ENCODE measurements at places on chromosomes 7 and 10. TPM values are rescaled to one million over a fixed set of nuclear protein-coding genes. Genes with fewer than 3 reads are reported as not detected.
A peak's percentile ranks its signal among the peaks of the same experiment; 100 is the strongest.

EVX1 gene
- not detected for total RNA-seq

TDRD1 gene
- 0.42 TPM for total RNA-seq

CAV2 gene
- 86.4 TPM for total RNA-seq

NODAL gene
- not detected for total RNA-seq

OR6V1 gene
- not detected for total RNA-seq

RSPH10B gene
- total RNA-seq: 0.20 TPM

HERPUD2 gene
- total RNA-seq: 41.7 TPM

SRRM3 gene
- 2.7 TPM for total RNA-seq

TRIL gene
- 1.2 TPM for total RNA-seq

GRCh38 chr7:37526623-37527022 is 78.0 kb upstream of the ELMO1 start:
- H3K4me3 ChIP-seq: no peak overlapping the region
- H3K4me1 ChIP-seq: no peaks in the 10 kb centered on the region
- no peaks in the 10 kb centered on the region for H3K27me3 ChIP-seq
- peak overlapping the region; percentile 35 for H3K27ac ChIP-seq
- DNase-seq: no peak

DNA sequence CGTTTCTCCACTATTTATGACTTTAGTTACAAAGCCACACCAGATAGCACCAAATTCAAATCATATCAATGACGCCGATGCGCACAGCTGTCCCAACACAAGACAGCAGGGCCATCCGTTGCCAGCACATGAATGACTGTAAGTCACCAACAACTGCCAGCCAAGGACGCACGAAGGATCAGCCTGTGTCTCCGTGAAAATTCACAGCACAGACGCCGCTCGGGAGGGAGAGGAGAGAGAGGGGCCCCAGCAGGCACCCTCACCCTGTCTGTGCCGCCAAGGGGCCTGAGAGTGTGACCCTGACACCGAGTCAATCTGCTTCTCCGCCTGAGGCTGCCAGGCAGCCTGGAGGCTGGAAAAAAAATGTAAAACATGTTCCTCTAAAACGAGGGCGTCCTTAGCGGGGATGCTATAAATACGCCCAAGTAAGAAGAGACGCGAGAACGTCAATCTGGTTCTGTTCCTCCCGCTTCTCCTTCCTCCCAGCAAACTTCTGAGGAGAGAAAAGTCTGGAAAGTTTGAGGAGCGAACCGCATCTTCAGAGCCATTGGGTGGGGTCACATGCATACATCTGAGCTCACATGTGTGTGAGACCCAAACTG is 111.2 kb downstream of the PTPRN2 start:
- H3K36me3 ChIP-seq: no peaks in the 10 kb centered on the region
- no peak overlapping the region for H3K4me3 ChIP-seq
- no peaks in the 10 kb centered on the region for H3K27me3 ChIP-seq
- H3K27ac ChIP-seq: no peak overlapping the region
- DNase-seq: no peak

GRCh38 chr7:39936761-39937160 is 13.3 kb upstream of the CDK13 start:
- DNase-seq: no peak
- H3K27ac ChIP-seq: no peak overlapping the region
- H3K4me1 ChIP-seq: no peaks in the 10 kb centered on the region
- no peaks in the 10 kb centered on the region for H3K36me3 ChIP-seq
- no peaks in the 10 kb centered on the region for H3K27me3 ChIP-seq
- no peak overlapping the region for H3K4me3 ChIP-seq

- no peak for DNase-seq
- no peaks in the 10 kb centered on the region for H3K4me1 ChIP-seq
- no peaks in the 10 kb centered on the region for H3K36me3 ChIP-seq
- no peak overlapping the region for H3K27ac ChIP-seq
- no peak overlapping the region for H3K4me3 ChIP-seq
Measured at GRCh38 chr7:36064676-36065075, 88.4 kb upstream of the EEPD1 start.

DNA sequence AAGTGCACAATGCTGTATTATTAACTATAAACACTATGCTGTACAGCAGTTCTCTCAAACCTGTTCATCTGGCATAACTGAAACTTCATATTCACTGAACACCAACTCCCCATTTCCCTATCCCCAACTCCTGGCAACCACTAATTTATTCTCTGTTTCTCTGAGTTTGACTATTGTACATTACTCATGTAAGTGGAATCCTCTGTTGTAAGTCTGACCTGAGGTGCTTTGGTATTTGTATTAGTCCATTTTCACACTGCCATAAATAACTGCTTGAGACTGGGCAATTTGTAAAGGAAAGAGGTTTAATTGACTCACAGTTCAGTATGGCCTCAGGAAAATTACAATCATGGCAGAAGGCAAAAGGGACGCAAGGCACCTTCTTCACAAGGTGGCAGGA is 266.3 kb downstream of the PPP1R3A start:
- no peaks in the 10 kb centered on the region for H3K27me3 ChIP-seq
- no peak overlapping the region for H3K4me3 ChIP-seq
- no peak overlapping the region for H3K27ac ChIP-seq
- no peaks in the 10 kb centered on the region for H3K4me1 ChIP-seq
- no peaks in the 10 kb centered on the region for H3K36me3 ChIP-seq

- H3K4me3 ChIP-seq: no peak overlapping the region
- no peak overlapping the region for H3K27ac ChIP-seq
- no peaks in the 10 kb centered on the region for H3K36me3 ChIP-seq
- peaks cover 10% of the 10 kb centered on the region for H3K4me1 ChIP-seq
- no peak for DNase-seq
Measured at GRCh38 chr10:58457761-58458616, 54.7 kb upstream of the BICC1 start.

DNA sequence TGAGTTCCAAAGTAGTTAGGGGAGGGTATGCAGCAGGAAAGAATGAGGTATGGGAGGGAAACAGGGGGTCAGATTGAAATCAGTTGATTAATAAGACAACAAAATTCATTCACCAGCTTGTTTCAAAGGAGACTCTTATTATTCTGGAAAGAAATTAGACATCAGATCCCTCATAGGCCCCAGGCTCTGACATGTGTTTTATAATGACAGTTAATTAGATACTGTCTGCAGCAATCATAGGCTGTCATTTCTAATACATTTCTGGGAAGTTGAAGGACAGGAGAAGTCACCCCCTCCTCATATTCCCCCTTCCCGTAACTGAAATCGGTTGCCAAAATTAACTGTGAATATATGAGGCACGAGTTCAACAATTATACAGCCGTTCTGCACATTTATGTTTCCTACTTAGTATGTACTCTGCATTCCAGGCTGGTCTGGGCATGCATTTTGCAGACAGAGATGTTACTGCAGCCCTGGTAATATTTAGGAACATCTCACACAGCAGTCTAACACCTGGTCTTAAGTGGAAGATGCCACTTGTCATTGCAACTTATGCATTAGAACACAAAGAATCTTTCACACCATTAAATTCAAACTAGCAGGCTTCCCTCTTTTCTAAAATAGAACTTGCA is 355.2 kb upstream of the LRGUK start:
- no peaks in the 10 kb centered on the region for H3K36me3 ChIP-seq
- no peaks in the 10 kb centered on the region for H3K27me3 ChIP-seq
- H3K27ac ChIP-seq: no peak overlapping the region
- H3K4me3 ChIP-seq: no peak overlapping the region

GRCh38 chr10:8498881-8499280 is 444.4 kb downstream of the GATA3 start:
- H3K27ac ChIP-seq: no peak overlapping the region
- H3K4me1 ChIP-seq: no peaks in the 10 kb centered on the region
- H3K4me3 ChIP-seq: no peak overlapping the region
- no peaks in the 10 kb centered on the region for H3K27me3 ChIP-seq
- H3K36me3 ChIP-seq: no peaks in the 10 kb centered on the region

GRCh38 chr7:34320926-34321661 is 336.9 kb upstream of the NPSR1 start:
- no peaks in the 10 kb centered on the region for H3K27me3 ChIP-seq
- H3K36me3 ChIP-seq: no peaks in the 10 kb centered on the region
- DNase-seq: peak; percentile 50
- no peak overlapping the region for H3K27ac ChIP-seq
- peak overlapping the region; percentile 24 for H3K4me3 ChIP-seq

- no peak overlapping the region for H3K4me3 ChIP-seq
- no peaks in the 10 kb centered on the region for H3K36me3 ChIP-seq
- no peak for DNase-seq
- no peak overlapping the region for H3K27ac ChIP-seq
- no peaks in the 10 kb centered on the region for H3K27me3 ChIP-seq
- no peaks in the 10 kb centered on the region for H3K4me1 ChIP-seq
Measured at GRCh38 chr10:27912231-27912630, 86.6 kb downstream of the ODAD2 start.

DNA sequence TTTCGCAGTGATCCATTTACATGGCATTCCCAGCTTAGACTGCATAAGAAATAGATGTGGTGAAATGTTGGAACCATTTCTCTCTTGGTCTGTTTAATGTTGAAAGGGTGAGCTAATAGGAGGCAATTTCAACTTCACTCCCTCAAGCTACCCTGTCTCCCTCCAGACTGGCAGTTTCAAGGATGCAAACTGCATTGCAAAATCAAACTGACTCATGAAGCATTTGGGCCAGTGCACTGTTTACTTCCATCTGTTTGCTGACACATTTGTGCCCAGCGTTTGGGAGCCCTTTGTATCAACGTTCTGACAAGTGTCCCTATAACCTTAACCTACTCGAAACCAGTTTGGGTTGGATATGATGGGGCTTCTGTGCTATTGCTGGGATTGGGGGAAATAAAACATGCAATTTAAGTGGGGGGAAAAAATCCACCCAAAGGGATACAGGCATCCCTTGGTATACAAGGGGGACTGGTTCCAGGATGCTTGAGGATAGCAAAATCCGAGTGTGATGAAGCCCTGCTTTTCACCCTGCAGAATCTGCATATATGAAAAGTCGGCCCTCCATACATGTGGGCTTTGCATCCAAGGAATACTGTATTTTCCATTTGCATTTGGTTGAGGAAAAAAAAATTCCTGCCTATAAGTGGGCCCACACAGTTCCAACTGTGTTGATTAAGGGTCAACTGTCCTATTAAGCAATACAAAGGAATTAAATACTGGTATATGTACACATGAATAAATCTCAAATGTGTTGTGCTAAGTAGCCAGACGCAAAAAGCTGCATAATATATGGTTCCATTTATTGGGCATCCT is 15.6 kb downstream of the RHEB start:
- peaks cover 6% of the 10 kb centered on the region for H3K4me1 ChIP-seq
- peak overlapping the region; percentile 77 for H3K27ac ChIP-seq
- H3K36me3 ChIP-seq: no peaks in the 10 kb centered on the region
- H3K27me3 ChIP-seq: no peaks in the 10 kb centered on the region
- H3K4me3 ChIP-seq: no peak overlapping the region

GRCh38 chr10:112803961-112804401 is 146.1 kb upstream of the TCF7L2 start:
- no peaks in the 10 kb centered on the region for H3K27me3 ChIP-seq
- H3K27ac ChIP-seq: no peak overlapping the region
- no peak overlapping the region for H3K4me3 ChIP-seq
- DNase-seq: no peak
- H3K36me3 ChIP-seq: peaks cover 7% of the 10 kb centered on the region

- no peak for DNase-seq
- H3K27me3 ChIP-seq: no peaks in the 10 kb centered on the region
- no peaks in the 10 kb centered on the region for H3K36me3 ChIP-seq
- H3K4me1 ChIP-seq: no peaks in the 10 kb centered on the region
- no peak overlapping the region for H3K4me3 ChIP-seq
Measured at GRCh38 chr7:151806952-151807775, 69.8 kb downstream of the PRKAG2 start.

DNA sequence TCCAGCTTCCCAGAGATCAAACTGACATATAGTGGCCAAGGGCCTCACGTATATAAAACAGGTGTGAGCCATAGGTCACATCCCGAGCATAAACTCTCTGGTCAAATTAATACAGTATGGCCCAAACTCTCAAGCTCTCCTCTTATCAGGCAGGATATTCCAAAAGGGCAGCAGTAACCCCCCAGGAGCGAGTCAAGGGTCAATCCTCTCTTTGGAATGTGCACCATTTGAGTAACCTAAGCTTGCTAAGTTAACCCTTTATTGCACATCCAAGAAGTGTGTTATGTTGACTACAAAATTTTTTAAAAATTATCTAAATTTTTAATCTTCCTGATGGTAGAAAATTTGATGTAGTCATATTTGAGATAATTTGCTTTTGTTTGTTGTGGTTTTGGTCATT is 4.5 kb upstream of the TRIM24 start:
- no peak overlapping the region for H3K27ac ChIP-seq
- no peak for DNase-seq
- no peaks in the 10 kb centered on the region for H3K36me3 ChIP-seq
- no peak overlapping the region for H3K4me3 ChIP-seq
- H3K4me1 ChIP-seq: no peaks in the 10 kb centered on the region
- H3K27me3 ChIP-seq: no peaks in the 10 kb centered on the region

DNA sequence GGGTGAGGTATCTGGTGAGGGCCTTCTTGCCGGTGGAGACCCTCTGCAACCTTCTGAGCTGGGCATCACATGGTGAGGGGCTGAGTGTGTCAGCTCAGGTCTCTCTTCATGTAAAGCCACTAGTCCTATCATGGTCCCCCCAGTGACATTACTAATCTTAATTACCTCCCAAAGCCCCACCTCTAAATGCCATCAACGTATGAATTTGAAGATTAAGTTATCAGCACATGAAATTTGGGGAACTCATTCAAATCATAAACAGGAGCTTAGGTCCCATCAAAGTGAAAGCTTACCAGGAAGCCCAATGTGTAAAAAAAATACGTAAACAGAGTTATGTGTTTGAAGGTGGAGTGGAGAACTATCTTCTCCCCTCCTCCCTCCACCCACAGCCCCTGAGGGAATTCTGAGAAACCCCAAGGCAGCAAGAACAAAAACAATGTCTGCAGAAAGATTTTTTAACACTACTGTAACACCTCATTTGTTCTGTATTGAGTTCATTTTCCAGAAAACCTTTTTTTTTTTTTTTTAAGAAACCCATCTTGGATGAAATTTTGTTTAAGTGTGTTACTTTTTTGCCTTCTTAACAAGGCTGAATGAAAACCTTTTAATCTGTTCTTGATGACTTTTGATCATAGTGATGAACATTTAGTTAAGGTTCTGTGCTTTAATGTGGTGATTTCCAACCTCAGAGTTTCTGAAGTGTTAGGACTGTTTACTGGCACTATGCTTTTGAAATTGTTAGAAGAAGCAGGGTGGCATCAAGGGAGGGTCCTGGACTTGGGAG is 19.1 kb upstream of the PCGF5 start:
- no peak for DNase-seq

- no peaks in the 10 kb centered on the region for H3K36me3 ChIP-seq
- H3K27ac ChIP-seq: no peak overlapping the region
- no peak for DNase-seq
Measured at GRCh38 chr7:44128721-44129582, 5.6 kb upstream of the POLD2 start.

- H3K4me1 ChIP-seq: no peaks in the 10 kb centered on the region
- H3K4me3 ChIP-seq: no peak overlapping the region
- DNase-seq: no peak
- no peak overlapping the region for H3K27ac ChIP-seq
- no peaks in the 10 kb centered on the region for H3K36me3 ChIP-seq
Measured at GRCh38 chr10:126734967-126735366, 64.5 kb upstream of the C10orf90 start.

All from tibial nerve (tissue), 4 donors.